ENCODE measurements at places on chromosomes 1 and 21.
A peak's percentile ranks its signal among the peaks of the same experiment; 100 is the strongest.

- no peak for DNase-seq
Observed at GRCh38 chr1:24138476-24139221, 4.3 kb downstream of the IL22RA1 start.

- DNase-seq = no peak
Observed at GRCh38 chr1:96487394-96487793, 234.2 kb upstream of the PTBP2 start.

DNA sequence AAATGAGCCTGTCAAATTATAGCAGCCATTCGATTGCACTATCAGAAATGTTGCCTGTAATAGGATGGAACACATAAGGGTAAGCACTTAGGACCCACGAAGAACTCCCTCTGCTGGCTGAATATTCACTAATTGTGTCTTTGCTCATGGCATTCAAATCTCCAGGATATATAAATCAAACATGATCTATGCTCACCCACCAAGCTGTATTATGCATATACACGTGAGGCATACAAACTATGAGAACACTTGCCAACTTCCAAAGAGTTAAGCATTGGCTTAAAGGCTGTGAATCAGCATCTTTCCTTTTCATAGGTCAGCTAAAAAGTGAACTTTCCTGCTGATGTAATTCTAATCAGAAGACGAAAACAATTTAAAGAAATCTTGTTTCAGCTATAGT lies 34.5 kb downstream of the TMPRSS15 start:
- DNase-seq = no peak

DNA sequence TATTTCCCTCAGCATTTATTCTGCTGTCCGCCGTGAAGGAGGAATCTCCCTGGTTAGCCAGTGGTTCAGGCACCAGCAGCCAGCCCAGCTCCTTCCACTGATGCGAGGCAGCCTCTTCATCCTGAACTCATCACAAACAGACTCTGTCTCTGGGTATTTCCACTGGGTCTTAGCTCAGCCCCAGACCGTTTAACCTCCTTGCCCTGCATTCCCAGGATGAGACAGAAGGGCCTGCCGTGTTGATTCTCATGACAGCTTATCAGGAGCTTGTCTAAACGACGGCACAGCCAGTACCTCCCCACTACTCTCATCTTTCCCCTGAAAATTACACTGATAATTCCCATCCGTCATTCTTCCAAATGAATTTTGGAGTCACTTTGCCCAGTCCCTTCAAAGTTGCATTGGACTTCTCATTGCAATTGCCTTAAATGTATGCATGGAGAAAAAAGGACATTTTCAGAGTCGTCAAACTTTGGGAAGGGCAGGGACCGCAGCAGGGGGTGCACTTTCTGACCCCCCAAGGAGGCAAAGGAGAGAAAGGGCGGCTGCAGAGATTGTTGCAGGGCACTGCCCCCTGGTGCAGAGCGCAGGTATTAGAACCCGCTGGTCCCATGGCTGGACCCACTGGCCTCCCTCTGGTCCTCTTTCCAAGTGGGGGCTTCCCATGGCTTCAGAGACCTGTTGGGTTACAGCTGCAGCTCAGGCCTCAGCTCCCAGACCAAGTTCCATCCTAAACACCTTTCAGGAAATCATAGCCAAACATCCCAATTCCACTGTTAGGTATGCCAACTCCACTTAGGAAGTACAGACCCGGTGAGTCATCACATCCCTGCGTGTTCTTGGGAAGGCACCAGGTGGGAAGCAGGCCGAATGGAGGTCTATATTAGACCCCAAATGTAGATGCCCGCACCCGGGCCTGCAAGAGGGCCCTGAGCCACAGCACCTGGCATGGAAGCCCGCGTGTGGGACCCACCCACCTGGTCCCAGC lies 3.7 kb upstream of the MEGF6 start:
- peak; percentile 13 for DNase-seq

DNA sequence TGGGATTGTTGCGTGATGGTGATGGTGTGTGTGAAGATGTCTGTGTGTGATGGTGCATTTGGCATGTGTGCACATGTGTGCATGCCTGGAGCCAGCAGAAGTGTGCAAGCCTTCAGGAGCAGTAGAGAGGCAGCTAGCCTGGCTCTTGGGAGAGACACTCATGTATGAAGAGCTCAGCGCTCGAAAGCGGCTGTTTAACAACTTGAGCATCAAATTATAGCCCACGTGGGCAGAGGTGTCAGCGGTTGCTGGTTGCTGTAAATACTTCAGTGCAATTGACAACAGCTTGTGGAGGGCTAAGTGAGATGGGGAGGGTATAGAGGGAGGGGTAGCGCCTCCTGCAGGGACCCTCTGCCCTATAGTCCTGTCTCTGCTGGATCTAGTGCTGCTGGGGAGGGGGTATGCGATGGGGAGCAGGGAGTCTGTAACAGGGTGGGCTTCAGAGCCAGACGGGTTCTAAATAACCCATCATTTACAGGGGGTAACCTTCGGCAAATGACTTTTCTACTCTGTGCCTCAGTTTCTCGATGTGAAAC lies 21.5 kb downstream of the FOXD2 start:
- no peak for DNase-seq

GRCh38 chr1:56993475-56993874 lies 27.7 kb upstream of the C8B start:
- no peak for DNase-seq

- DNase-seq = peak; percentile 6
Observed at GRCh38 chr1:29677028-29678024, 441.0 kb downstream of the PTPRU start.

- no peak for DNase-seq
Observed at GRCh38 chr1:167276969-167277368, 56.3 kb downstream of the POU2F1 start.

- no peak for DNase-seq
Observed at GRCh38 chr1:25879675-25880074, 4.2 kb upstream of the PAQR7 start.

- no peak for DNase-seq
Observed at GRCh38 chr1:236895665-236896387, 100.7 kb downstream of the MTR start.

- DNase-seq = no peak
Observed at GRCh38 chr1:75908717-75909152, 23.5 kb downstream of the ASB17 start.

DNA sequence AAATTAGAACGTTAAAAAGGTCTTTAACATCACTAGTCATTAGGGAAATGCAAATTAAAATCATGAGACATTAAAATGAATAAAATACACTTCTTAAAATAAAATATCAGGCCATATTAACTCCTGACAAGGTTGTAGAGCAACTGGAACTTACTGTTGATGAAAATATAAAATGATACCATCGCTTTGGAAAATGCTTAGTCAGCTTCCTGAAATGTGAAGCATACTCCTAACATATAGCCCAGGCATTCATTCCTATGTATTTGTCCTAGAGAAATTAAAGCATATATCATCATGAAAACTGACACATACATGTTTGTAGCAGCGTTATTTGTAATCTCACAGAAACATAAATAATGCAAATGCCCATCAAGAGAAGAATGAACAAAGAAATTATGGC lies 211.5 kb upstream of the CHRM3 start:
- DNase-seq = no peak

DNA sequence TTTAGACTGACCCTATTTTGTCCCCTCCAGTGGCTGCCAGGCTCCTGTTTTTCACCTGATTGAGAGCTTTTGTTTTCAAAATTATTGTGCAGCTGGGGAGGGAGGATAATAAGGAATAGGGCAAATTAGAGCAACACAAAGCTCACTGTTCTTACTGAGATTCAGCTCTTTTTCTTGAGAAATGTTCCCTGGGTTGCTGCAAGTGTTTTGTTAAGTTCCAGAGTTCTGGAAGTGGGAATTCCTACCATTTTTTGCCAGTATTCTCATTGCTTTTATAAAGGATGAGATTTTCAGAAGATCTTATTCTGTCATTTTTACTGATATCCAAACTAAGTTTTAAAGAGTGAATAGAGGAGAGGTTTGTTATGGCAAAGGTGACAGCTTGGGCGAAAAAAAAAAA lies 417.7 kb downstream of the SIPA1L2 start:
- no peak for DNase-seq

- no peak for DNase-seq
Observed at GRCh38 chr1:24886241-24886640, 43.8 kb downstream of the RUNX3 start.

GRCh38 chr1:202760589-202760988 lies 47.6 kb downstream of the KDM5B start:
- DNase-seq = no peak

GRCh38 chr1:219858980-219859379 lies 69.4 kb downstream of the SLC30A10 start:
- DNase-seq = no peak
